ENCODE measurements at places on chromosomes 13 and 19.

DNA sequence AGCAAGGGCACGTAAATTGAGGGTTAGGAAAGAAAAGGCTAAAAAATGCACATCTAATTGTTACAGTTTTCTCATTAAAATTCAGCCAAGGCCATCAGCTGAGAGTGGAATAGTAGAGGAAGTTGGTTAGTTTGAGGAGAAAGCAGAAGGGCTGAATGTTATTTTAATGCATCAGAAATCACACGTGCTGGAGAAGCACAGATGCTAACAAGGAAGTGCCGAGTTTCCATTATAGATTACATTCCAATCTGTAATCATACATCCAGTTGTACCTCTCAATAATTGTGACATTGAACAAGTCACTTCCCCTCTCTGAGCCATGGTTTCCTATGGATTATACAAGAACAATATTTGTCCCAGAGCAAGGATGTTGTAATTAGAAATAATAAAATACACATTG, 25.1 kb downstream of the FPR3 start:
- no peak for DNase-seq

DNA sequence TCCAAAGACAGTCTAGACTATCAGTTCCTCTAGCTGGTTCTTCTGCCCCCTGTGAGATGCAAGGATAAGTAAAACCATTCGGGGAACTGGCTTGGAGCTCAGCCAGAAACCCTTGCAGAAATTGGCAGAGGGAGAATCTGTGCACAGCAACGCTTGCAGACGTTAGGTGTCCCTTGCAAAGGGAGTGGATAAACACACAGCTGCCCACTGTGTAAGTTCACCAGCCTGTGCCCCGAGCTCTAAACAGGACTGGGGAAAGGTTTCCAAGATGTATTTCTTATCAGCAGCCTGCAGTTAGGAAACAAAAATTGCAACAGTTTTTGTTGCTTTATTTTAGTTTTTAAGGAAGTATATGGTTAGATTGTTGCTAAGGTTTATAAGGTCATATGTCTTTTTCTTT, 19.0 kb upstream of the ADGRE1 start:
- no peak for DNase-seq

- DNase-seq, result no peak
These were observed 10.1 kb downstream of the AP2S1 start for GRCh38 chr19:46840498-46840942.

DNA sequence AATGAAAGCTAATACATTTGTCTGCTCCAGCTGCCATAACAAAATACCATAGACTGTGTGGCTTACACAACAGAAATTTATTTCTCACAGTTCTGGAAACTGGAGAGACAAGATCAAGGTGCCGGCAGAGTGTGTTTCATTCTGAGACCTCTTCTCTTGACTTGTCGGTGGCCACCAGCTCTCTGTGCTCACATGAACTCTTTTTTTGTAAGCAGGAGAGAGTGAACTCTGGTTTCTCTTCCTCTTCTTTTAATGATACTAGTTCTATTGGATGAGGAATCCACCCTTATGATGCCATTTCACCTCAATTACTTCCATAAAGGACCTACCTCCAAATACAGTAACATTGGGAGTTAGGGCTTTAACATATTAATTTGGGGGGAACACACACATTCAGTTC, 11.7 kb downstream of the KCTD12 start:
- no peak for DNase-seq

GRCh38 chr13:40982772-40983171, 36.3 kb downstream of the ELF1 start:
- no peak for DNase-seq
